Effector memory CD4-positive, alpha-beta T cell (primary cell): ENCODE measurements at places on chromosomes 6 and 20.

DNA sequence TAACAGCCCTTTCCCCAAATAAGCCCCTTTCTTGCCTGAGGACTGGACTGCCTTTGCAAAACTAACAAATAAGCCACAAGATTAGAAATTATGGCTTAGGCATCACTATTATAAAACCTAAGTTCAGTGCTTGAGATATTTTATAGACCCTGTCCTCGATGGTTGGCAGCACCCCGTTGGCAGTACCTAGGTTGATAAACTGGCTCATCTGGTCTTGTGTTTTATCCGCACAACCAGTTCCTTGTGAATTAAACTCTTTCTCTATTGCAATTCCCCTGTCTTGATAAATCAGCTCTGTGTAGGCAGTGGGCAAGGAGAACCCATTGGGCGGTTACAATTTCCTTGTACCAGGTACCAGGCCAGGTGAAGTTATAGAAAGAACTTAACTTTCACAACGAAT is 6.6 kb downstream of the LRP11 start:
- no peak for DNase-seq

GRCh38 chr20:36777167-36777566 is 3.6 kb upstream of the DSN1 start:
- DNase-seq = no peak

- DNase-seq = no peak
Measured at GRCh38 chr6:27168108-27168507, 79.4 kb upstream of the PRSS16 start.

- no peak for DNase-seq
Measured at GRCh38 chr6:113433335-113433991, 423.7 kb upstream of the MARCKS start.

DNA sequence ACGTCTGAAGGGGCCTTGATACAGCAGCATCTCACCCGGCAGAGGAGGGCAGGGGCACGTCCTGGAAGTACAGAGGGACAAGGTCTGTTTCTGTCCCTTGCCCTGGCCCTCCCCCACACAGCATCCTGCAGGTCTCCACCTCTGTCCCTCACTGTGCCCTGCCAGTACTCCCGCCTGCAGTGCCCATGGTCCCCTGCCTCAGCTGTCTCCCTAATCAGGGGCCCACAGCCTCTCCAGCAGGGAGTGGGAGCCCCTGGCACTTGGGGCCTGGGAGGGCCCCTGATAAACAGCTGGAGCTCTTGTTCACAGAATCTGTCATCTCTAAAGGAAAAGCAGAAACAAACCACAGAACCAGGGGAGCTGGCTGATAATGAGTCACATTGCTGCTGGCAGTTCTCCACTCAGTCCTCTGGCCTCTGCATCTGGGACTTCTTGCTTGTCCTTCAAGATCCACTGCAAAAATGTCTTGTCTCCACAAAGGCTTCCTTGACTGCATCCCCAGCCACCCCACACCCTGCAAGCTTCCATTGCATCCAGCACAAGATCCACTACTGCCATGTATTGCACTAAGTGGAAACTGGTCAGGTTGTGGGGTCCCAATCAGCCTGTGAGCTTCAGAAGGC is 33.2 kb upstream of the TAF8 start:
- DNase-seq = no peak

DNA sequence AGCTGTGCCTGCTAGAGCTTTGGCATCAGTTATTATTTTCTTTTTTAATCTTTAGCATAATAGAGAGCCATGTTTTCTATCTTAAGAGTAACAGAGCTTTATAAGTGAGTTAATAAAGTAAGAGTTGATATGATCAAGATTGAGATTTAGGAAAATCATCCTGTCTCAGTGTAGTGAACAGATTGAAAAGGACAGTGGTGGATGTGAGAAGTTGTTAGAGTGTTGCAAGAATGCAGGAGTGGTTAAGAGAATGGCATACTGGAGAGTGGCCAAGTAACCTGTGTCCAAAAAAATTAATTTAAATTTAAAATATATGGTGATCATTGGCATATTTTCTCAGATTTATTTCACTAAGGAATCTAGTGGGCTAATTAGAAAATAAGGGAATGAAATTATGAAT is 629.3 kb downstream of the GRIK2 start:
- DNase-seq = no peak

DNA sequence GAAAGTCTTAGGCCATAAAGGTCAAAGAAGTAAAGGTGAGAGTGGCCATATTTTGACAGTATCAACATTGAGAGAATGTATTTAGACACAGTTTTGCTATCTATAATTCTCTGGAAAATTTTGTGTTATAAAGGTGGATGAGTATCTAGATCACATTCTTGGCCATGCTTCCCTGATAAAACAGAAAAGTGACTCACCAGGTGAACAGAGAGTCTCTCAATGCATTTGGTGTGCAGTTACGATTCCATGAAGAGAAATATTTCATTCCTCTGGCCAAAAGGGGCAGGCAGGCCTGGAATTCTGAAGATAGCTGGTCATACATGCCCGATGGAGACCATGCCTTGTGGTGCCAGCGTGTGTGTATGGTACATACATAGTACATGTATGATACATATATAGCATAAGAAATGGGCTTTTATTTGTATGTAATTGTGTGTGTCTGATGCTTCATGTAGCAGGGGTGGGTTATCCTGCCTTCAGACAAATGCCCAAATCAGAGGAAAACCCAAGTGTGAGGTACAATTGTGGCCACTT is 164.0 kb downstream of the SOBP start:
- DNase-seq = no peak

GRCh38 chr6:155188707-155189496 is 74.9 kb upstream of the CLDN20 start:
- DNase-seq = no peak

- DNase-seq = peak; percentile 76
Measured at GRCh38 chr20:2102585-2103460, 1.2 kb downstream of the STK35 start.

DNA sequence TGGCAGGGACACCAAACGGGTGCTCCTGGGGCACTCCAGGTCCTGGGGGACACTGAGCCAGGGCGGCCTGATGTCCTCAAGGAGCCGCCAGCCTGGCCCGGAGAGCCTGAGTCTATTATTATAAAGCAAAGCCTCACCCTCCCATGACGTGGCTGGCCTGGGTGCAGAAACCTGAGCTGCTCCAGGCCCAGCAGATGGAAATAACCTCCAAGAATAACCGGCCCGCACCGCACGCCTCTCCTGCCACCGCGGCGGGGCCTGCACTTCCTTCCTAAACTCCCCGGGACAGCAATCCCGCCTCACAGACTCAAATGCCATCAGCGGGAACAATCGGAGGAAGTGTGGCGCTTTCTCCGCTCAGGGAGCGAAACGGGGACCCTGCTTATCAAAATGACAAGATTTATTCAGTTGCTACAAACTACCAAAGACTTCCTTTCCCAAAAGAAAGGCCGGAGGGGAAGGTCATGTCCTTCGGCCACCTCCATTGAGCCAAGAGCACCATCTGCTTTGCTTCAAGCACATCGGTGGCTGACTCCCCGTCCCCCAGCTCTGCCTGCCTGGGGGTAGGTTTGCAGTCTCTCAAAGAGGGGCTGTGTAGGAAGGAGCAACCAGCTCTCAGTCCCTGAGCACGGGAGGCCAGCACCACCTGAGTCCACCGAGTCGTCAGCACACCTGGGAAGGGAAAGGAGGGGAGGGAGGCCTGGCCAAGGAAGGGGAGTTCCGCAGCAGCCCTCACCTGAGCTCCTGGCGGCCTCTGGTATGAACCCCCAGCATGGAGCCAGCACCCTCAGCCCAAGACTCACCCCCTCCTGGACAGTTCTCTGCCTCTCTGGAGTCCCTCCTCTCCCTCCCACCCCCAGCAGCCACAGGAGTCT is 78.6 kb upstream of the QKI start:
- DNase-seq = no peak

GRCh38 chr6:15484140-15484539 is 178.7 kb downstream of the DTNBP1 start:
- DNase-seq = no peak

DNA sequence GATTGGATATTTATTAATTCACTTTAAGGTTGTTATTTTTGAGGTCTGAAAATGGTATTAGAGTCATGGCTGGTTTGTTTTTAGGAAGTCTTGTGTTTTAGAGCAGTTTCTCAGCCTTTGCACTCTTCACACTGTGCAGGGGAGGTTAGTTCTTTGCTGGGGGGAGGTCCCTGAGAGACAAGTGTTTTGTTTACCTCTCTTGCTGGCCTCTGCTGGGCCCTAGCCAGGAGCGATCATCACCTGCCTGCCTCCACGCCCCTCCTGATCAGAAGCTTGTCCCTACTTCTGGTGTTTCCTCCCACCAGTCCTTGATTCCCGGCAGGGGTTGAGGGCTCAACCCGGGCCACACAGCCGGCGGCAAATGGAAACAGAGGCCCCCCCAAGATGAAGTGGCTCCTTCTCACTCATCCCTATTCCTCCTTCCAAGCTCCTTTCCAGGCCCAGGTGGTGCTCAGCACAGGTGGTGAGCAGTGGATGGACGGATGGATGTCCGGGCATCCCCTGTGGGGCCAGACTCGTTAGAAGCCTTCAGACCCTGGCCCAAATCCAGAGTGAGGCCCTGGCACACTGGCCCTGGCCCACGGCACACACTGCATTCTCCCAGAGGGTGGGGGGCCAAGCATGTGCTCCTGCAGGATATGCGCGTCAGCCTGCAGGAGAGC is 51.3 kb downstream of the GRM4 start:
- DNase-seq = no peak

DNA sequence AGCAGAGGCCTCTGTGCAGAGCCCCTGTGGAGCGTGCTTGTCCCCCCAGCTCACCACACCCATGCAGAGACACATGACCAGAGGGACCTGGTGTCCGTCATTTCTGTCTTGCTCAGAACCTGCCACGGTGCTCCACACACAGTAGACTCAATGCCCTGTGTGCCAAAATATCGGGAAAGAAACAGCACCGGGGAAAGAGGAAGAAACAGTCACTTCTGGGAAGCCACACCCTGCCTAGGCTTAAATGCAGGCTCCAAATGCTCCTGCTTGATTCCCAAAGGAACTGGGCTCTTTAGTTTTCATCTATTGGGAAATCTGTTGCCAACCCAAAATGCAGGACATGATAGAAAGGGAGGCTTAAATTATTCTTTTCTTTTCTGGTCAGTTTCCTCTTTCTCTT is 503.9 kb downstream of the CD83 start:
- no peak for DNase-seq

GRCh38 chr20:61804752-61805295 is 260.9 kb downstream of the TAF4 start:
- no peak for DNase-seq

DNA sequence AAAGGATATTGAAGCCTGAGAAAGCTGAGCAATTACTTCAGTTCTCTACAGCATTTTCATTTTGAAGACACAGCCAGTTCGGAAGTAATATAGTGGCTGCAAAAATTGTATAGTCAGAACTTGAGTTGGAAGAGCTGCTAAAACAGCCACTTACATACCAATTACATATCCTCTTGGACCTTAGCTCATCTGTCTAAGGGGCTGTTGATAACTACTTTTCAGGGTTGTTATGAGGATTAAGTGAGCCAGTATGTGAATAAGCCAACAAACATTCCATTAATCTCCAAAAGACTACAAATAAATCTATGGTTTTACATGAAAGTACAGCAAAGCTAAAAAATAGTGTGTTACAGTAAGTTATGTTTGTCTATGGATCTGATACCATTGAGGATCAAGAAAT is 59.7 kb downstream of the TMEM200A start:
- DNase-seq = no peak

GRCh38 chr6:37048851-37049757 is 43.6 kb downstream of the FGD2 start:
- DNase-seq = peak; percentile 45
